Activated T-cell treated with anti-CD3 and anti-CD28 coated beads, Interleukin-2, amount 50 U/mL, for 72 hours (primary cell): ENCODE measurements at places on chromosomes 1 and 21.

DNA sequence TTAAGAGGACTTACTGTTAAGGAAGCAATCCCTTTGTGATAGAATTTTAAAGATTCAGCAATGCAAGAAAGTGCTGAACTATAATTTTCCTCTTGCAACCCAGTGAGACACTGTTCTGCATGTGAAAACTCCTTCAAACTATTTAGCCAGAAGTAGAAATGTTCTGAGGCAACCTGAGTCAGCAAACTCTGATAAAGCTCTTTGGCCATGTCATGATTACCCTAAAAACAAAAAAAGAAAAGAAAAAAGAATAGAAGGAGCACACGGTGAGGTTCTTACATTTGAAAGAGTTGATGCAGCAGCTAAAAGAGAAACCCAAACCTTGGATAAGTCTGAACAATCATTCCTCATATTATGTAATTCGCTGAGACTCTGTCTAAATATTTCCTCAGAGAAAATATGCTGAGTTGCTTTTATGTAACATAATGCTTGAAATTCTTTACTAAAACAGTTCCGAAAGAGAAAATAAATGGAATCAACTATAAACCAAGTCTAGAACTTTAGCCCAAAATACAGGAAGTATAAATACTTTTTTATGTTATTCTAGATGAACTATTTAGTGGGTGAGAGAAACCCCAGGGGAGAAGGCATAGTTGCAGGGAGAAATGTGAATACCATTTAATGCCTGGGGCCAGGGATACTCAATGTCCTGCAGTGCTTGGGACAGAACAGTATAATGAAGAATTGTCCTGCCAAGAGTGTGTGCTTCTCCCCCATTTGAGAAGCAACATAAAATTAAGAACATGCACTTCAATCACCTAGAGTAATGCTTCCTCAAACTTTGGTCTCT is 60.0 kb downstream of the INTS7 start:
- no peak for DNase-seq

DNA sequence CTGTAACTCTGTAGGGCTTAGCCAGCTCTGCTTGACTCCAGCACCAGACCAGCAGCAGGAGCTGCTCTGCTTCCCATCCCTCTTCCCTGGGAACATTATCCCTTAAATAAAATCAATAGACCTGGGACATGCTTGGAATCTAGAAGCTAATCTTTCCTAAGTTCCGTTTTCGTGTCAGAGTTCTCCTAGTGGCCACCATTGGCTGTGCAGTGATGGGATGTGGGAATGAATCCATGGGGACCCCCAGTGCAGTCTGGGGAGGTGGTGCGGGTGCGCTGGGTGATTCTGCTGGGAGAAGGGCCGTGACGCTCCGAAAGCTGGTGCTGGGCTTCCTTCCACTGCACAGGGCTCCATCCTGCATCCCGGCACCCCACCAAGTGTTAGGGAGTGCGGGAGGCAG is 202.7 kb downstream of the CAMTA1 start:
- DNase-seq = no peak

DNA sequence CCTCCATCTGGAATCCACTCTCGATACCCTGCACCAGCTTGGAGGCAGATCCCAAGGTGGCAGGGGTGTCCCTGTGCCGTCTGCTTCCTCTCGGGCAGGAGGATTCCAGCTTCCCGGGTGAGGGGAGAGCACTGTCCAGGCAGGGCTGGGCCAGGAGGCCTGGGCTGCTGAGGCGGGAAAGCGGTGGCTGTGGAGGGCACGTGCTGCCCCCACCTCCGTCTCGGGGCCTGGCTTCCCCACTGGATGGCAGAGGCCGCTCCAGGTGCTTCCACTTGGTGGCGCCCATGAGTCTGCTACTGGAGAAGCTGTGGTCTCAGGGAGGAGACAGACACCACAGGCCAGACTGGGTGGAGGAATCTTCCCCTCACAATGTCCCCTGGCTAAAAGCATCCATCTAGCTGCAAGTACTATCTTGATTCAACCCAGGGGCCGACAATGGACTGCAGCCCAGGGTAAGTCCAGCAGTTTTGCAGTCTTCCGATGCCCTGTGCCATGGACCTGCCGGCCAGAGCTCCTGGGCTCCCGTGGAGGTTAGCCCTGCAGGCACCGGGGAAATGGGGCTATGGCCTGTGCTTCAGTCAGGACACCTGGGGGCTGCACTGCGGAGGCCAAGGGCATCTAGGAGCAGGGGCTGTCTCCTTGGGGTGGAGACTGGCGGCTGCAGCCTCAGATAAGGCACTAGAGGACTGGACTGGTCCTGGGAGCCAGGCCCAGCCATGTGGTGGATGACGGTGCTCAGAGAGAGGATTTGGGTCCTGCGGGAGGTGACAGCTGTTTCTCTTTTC is 41.3 kb upstream of the EIF4G3 start:
- DNase-seq = peak; percentile 49

DNA sequence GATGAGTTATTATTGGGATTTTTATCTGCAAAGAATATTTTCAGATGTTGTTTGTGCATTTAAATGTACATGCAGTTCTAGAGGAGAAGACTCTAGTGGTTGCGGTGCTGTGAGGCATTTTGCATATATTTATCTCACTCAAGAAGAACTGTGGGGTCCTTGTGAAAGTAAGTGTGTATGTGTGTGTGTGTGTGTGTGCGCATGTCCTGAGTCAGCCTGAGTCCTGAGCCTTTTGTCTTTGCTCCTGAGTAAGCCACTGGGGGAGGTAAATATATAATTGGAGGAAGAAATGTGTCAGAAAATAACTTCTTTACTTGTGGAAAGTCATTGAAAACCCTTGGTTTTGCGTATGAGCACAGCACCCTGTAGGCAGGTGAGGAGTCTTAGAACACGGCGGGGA is 55.6 kb upstream of the CD34 start:
- DNase-seq = no peak

DNA sequence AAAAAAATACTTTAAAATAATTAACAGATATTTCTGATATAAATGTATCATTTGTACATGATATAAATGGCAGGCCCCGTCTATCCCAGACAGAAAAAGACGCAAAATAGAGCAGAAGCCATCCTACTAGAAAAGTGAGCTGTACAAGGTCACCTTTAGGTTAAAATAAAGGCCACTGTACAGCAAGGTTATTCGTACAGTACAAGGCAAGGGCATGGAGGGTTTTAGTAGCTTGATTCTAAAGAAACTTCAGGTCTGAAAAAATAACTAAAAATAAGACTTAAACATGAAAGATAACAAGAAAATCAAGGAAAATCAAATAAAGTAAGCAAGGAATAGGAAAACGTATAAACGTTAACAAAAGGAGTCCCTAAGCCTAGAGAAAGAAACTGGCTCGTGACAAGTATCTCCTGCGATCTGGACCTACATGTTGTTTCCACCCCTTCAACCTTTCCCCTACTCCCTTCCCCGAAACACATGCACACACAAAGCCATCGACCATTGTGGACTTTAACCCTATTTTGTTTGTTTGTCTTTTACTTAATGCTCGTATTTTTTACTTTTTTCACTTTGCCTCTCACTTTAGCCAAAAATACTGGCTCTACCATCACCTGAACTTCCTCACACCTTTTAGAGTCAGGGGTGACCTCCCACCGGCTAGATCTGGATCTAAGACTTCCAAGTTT is 26.5 kb upstream of the SLC30A10 start:
- no peak for DNase-seq

- DNase-seq = no peak
These were observed 1203.9 kb downstream of the AMY1C start for GRCh38 chr1:104953555-104953954.

- no peak for DNase-seq
These were observed 29.8 kb downstream of the BEND5 start for GRCh38 chr1:48746906-48747305.

GRCh38 chr1:239803781-239804180 is 287.9 kb upstream of the FMN2 start:
- DNase-seq = no peak

GRCh38 chr1:92585831-92586230 is 99.1 kb upstream of the GFI1 start:
- no peak for DNase-seq

DNA sequence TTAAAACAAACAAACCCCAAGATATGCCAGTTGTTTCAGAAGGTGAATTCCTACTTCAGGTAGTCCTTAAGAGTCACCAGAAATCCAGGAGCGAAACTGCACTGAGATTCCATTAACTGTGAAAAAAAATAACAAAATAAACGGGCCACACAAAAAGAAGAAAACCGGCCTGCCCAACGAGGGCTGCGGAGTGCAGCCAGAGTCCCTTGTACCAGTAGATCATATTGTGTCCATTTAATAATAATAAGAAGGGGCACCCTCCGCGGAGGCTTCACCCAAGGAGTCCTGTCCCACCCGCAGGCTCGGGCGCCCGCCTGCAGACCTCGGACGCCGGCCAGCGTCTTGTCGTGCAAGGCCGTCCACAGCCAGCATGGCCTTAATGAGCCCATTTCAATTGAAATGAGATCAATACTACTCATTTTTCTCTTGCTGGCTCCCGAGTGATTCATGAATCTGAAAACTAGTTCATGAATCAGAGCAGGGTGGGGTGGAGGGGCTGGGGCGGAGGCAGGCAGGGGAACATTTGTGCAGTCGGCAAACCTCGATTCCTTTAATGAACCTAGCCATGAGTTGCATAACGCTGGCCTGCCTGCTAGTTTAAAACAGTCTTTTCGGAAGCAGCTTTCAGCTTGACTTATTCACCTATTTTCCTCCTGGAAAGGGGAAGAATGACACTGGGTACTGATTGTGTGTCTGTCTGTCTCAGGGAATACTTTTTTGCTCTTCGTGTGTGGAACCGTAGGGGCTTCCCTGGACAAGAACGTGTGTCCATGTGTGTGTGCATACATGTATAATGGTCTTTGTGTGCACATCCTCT is 113.1 kb upstream of the IRF2BP2 start:
- DNase-seq = peak; percentile 71

DNA sequence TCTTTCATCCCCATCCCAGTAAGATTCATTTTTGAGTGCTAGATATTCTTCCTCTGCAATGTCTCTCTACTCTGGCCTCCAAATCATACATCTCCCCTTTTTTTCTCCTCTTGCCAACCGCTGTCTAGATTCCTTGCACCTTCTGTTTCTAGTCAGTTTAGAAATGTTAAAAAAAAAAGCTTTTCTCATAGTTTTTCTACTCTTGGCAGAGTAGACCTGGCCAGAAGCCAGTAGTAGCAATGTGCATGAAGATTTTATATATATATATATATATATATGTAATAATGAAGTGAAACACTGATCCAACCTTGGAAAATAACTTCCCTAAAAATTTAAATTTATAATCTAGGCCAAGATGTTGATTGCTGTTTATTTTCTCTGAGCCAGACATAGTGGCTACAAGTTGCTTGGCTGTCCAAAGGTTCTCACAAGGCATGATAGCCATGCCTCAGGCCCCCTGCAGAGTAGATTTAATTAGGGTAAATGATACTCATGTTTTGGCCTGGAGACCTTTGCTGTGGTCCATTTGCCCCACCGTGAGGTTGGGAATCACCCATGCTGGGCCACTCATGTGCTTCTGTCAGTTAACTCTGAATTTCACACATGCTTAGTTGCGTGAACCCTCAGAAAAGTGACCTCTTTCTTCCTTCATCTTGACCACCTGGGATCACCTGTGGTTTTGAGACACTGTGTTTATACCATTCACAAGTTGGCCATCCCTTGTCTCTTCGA is 103.4 kb upstream of the KCNE2 start:
- no peak for DNase-seq

DNA sequence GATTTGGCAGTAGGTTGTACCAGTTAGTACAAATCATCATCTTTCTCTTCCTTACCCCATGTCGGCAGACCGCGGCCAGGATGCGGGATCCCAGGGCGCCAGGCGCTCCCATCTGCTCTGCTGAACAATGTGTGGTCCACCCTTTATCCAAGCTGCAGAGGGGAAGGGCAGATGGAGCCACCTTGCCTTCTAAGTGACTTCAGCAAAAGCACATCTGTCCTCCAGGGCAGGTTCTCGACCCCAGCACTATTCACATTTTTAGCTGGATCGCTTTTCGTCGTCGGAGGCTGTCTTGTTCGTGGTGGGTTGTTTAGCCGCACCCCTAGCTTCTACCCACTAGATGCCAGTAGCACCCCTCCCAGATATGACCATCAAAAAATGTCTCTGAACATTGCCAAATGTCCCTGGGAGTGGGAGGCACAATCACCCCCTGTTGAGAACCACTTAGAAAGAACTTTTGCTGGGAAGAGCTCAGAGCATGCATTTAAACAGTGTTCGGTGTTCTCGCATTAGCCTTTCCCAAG is 58.1 kb upstream of the SIM2 start:
- DNase-seq = no peak

DNA sequence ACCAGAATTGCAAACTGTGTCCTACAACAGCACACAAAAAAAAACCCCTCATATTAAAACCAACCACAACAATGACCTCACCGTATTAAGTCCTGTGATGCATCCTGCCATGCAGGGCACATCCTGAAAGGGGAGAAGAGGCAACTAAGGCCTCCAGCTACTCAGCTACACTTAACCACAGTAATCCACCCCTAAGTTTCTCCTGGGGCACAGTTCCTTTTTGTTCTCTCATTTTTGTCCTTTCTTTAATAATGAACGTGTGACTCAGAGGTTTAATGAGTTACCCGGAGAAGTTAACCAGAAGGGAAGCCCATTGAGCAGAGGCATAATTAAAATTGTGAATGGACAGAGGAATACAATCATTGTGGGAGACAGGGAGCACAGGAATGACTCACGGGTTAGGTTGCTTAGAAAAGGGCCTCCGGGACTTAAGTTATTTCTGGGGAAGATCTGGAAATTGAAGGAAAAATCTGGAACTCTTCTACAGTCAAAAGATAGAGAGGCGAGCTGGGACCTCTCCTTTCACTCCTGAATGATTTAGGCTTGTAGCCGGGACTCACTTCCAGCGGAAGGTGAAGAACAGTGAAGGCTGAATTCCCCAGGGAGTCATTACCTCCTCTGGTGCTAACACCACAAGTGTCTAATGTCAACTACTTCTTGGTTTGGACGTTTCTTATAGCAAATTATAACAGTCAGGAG is 36.9 kb upstream of the HIVEP3 start:
- peak; percentile 2 for DNase-seq

GRCh38 chr1:117146575-117147340 is 25.2 kb upstream of the TRIM45 start:
- DNase-seq = no peak

- DNase-seq = no peak
These were observed 87.6 kb downstream of the NENF start for GRCh38 chr1:212520299-212520698.

- no peak for DNase-seq
These were observed 124.3 kb downstream of the PGBD5 start for GRCh38 chr1:230301822-230302221.

GRCh38 chr1:207076181-207076955 is 12.3 kb upstream of the C4BPB start:
- no peak for DNase-seq
